ENCODE measurements at places on chromosomes 12 and 14.

DNA sequence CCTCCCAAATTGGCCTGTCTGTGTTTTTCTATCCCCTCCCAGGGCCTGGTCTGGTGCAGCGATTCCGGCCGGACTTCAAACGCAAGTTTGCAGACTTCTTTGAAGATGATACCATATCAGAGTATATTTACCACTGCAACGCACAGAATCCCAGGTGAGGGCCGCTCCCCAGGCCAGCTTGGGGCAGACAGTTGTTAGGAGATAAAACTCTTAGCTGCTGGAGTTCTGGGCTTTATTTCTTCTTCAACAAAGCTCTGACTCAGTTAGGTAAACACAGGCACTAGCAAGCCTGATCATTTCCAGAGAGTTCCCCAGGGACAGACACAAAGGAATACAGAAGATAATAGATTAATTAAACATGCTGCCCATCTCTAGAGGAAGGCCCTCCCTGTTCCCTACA is 8.3 kb downstream of the ABHD4 start:
- no peak for DNase-seq

GRCh38 chr14:59086241-59086882 is 102.1 kb upstream of the DAAM1 start:
- no peak for DNase-seq

DNA sequence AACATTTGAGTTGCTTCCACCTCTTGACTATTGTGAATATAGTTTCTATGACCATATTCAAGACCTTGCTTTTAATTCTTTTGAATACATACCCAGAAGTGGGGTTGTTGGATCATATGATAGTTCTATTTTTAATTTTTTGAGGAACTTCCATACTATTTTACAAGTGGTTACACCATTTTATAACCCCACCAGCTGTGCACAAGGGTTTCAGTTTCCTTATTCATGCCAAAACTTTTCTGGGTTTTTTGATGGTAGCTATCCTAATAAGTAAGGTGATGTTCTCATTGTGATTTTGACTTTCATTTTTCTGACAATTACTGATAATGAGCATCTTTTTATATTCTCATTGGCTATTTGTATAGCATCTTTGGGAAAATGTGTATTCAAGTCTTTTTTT is 109.4 kb upstream of the GARIN2 start:
- no peak for DNase-seq

DNA sequence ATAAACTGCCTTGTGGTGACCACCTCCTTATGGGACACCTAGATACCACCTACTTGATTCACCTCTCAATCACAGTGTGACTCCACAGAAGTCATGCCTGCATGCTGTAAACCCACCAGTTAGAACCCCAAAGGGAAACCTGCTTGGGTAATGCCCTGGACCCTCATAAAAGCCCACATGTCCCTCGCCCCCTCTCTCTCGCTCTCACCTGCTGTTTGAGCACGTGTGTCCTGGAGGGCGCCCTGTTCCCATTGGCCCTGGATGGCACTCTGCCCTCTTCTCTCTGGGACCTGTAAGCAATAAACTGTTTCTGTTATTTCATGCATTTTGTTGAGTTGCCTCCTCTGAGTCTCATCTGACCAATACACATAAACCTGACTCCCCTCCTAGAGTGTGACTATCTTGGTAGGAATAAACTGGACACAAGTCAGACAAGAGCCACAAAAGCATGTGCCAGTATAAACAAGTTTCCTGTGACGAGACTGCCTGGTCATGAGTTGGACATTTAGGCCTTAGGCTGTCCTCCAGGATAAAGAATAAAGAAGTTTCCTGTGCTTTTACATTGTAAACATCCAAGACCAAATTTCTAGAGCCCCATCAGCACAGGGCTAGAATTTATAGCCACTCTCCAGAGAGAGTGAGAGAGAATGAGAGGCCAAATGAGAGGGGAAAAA is 8.6 kb downstream of the IFI27L2 start:
- DNase-seq: no peak

- no peak for DNase-seq
Observed at GRCh38 chr12:65327207-65328076, 49.0 kb downstream of the MSRB3 start.

GRCh38 chr12:72865921-72866320 is 593.8 kb downstream of the TRHDE start:
- no peak for DNase-seq

- no peak for DNase-seq
Observed at GRCh38 chr14:100314724-100315123, 8.4 kb upstream of the SLC25A47 start.

GRCh38 chr14:28707814-28708213 is 58.8 kb upstream of the FOXG1 start:
- no peak for DNase-seq

DNA sequence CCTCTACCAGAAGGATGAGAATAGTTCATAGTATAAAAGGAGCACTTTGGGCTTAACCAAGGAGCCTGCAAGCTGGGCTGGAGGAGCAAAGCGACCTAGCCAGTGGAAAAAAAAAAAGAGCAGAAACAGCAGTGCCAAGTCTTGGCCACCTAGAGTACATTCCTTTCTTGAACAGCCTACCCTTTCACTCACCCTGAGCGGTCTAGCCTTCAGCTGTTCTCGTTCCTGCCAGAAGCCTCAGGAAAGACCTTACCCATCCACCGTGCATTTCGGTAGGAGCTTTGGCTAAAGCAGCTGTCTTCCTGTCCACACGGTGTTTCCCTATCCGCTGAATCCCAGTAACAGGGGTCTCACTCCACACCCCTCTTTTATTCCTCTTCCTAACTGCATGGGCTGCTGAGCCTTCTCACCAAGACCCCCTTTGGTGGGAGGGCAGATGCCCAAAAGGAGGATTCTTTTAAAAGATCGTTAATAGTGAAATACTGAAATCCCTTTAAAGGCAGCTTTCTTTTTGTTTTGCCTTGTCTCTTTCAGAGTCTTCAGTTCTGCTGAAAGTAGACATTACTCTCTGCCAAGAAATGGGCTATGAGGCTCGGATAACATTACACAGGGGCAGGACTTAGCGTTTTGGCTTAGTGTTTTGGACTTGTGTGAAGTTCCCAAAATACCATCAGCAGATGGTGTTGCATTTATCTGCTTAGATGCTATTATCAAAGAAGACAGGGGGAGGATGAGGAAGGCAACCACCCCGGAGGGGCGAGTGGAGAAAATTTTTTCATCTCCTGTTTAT is 88.5 kb upstream of the METAP2 start:
- DNase-seq: no peak

DNA sequence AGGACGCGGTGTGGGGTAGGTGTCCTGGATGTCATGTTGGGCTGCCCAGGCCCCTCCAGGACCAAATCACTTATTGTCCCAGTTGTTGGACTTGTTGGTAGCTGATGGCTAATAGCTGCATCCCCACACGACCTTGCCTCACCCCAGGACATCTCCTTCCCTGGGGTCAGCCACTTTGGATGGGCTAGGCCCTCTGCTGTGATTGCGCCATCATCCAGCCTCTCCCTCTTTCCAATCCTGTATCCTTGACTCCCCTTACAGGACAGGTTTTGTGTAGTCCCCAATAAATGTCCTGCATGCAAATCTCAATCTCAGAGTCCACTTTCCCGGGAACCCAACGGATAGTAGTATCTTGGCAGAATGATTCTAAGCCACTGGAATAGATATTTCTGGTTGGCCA is 43.4 kb upstream of the CHST11 start:
- DNase-seq: no peak

- DNase-seq: no peak
Observed at GRCh38 chr12:113766879-113767878, 198.9 kb downstream of the RBM19 start.

GRCh38 chr12:78933014-78933413 is 68.4 kb downstream of the SYT1 start:
- no peak for DNase-seq

DNA sequence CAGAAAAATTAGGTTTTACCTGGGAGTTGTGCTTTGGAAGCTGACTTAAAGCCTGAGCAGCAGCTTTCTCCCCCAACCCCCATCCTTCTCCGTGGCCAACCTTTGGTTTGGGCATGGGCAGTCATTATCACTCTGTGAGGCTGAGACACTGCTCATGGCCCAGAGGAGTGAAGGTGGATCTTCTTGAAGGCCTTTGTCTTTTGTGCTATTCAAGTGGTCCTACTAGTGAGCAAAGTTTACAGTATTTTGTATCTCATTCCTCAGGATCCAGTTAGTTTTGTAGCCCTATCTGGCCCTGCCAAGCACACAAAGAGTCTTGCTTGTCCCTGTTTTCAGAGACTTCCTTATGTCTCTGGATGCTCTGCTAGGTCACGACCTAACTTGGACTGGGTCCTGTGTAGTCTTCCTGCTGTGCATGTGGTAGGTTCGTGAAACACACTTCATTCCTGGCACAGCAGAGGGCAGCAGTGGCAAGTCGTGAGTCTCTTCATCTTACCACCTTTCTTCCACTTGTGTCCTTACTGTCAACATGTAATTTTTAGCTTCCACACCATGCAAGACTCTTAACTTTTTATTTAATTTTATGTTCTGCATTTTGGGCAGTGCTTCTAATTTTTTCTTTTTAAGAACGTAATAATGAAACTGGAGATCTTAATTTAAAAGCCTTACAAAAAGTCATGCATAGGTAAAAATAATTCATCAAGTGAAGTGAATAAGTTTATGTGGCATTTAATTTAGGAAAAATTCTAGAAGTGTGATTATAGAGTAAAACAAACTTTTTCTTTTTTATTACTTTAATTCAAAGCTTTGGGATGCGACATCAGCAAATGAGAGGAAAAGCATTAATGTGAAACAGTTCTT is 53.7 kb downstream of the APAF1 start:
- peak; percentile 43 for DNase-seq

DNA sequence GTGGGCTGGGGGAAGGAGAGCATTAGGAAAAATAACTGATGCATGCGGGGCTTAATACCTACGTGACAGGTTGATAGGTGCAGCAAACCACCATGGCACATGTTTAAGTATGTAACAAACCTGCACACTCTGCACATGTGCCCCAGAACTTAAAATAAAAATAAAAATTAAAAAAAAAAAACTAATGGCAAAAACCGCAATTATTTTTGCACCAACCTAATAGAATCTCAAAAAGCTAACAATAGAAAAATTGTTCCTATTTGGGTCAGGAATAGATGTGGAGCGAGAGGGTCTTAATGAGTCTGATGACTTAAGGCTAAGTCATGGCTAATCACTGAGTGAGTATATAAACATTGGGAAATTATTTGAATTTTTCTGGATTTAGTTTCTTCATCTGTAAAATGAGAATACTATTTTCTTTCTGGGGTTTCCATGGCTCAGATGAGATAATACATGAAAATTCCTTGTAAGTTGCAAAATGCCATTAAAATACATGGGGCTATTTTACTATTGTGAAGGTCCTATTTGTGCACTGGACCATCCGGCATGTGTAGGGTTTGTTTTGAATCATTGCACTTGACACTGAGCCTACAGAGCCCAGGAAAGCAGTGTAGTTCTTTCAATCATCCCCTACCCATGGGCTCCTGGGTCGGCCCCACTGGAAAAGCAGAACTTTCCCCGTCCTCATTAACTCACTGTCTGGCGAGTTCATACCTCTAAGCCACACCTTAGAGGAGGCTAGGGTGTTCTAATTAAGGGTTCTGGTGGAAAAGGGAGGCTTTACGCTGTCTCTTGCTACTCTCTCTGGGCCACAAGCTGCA is 164.1 kb upstream of the NTF3 start:
- DNase-seq: no peak

DNA sequence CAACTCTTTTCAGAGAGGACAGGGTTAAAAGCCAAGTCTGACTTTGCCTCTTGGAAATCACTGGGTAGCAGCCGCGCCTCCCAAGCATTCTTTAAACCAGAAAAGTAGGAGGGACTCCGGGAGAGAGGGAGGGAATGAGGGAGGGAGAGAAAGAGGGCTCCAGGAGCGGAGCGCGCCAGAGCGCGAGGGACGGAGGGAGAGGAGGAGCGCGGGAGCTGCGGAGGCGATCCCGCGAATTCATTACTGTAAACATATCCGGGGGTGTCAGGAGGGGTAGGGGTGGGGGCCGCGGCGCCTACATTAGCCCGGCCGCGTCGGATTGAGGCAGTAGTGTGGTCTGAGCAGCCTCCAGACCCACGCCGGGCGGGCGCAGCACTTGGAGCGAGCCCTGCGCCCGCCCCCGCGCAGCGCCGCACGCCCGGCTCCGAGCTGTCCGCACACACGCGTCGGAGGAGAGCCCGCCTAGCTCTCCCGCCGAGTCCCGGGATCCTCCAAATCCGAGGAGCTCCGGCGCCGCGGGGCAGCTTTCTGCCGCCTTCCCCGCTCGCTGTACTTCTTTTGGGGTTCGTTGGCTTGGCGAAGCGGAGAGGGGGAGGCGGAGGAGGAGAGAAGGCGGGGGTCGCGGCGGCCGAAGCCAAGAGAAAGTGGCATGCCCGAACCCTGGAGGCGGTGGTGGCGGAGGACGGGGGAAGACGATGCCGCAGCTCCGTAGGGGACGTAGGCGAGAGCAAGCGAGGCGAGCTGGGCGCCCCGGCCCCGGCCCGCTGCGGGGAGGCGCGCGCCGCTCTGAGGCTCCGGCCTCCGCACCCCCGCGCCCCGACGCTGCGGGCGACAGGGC is 3.3 kb downstream of the FLRT2 start:
- DNase-seq: no peak

DNA sequence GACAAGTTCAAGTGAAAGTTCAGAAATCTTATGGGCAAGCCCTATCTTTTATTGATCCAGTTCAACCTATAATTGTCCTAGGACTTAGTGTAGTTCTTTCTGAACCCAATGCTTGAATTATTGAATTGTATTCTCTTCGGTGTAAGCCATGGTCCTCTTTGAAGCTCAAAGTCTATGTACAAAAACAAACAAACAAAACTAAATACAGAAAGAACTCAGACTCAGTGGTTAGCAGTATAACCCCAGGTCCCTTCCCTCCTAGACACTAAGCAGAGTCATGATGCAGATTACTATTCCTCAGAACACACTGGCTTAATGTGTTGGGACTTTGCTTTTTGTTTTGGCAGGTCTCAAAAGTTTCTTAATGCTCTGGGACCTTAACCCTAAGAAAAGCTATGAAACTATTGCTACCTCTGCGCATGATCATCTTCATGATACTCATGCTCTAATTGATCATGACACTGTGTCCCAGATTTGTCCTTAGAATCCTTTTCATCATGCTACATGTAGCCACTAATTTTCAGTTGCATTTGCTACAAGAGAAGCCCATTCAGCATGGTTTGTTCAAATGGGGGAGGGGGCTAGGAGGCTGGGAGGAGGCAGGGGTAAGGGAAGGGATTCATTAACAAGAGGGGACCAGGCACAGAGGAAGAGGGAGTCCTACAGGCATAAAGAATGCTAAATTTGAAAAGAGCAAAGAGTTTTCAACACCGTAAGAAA is 35.1 kb upstream of the NAA30 start:
- no peak for DNase-seq

DNA sequence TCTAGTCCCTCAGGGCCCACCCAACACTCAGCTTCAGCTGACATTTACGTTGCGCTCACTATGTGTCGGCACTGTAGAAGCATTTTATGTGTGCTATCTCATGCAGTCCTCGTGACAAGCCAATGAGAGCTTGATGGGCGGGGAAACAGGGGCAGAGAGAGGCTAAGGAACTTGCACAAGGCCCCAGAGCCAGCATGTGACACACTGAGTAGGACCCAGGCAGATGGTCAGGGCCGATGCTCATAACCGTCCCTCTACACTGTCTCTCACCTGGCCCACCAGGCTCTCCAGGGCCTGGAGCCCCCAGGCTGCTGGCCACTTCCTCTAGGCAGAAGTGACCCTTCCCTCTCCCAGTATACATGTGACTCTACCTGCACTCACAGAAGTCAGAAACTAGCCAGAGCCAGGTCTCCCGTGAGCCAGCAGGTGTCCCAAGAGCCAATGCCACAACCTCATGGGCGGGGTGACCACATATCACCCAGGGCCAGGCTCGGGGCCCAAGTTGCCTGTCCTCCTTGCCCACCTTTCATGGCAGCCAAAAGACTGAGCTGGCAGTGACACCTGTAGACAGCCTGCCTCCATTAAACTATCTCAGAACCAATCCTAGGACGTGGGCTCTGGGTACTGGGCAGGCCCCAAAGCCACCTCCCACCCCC is 38.3 kb downstream of the TTC7B start:
- DNase-seq: no peak
